Femur (tissue), 1 donor: ENCODE measurements at places on chromosomes 11 and 22.

DNA sequence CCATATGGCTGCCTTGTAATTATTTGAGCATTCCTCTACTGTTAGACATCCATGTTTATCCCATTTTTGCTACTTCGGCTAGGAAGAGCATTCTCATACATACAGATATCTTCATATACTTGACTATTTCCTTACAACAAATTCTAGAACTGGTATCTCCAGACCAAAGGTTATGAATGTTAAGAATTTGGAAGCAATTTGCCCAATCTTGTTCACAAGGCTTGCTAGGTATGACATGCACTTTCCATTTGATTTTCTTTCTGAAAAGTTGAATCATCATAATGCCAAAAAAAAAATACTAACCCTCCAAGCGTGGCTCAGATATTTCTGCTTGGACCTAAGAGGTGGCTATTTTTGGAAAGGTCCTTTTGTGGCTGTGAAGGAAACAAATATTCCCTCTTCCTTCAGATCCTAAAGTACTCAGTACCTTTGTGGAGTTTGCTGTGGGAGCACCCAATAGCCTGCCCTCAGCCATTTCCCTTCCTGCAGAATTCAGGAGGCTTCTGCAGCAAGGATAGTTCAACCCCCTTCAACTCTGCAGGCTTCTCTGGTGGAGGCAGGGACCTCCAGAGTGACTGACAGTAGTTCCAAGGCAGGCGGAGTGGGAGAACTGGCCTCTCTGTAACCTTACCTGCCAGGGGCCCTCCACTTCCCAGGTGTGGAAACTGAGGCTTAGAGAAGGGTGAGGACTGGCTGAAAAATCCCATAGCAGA, 22.0 kb upstream of the CPT1A start:
- DNase-seq, result no peak

GRCh38 chr11:64014356-64014755, 21.4 kb upstream of the FLRT1 start:
- DNase-seq, result no peak

GRCh38 chr11:73949912-73950311, 914 bp upstream of the DNAJB13 start:
- DNase-seq, result no peak

DNA sequence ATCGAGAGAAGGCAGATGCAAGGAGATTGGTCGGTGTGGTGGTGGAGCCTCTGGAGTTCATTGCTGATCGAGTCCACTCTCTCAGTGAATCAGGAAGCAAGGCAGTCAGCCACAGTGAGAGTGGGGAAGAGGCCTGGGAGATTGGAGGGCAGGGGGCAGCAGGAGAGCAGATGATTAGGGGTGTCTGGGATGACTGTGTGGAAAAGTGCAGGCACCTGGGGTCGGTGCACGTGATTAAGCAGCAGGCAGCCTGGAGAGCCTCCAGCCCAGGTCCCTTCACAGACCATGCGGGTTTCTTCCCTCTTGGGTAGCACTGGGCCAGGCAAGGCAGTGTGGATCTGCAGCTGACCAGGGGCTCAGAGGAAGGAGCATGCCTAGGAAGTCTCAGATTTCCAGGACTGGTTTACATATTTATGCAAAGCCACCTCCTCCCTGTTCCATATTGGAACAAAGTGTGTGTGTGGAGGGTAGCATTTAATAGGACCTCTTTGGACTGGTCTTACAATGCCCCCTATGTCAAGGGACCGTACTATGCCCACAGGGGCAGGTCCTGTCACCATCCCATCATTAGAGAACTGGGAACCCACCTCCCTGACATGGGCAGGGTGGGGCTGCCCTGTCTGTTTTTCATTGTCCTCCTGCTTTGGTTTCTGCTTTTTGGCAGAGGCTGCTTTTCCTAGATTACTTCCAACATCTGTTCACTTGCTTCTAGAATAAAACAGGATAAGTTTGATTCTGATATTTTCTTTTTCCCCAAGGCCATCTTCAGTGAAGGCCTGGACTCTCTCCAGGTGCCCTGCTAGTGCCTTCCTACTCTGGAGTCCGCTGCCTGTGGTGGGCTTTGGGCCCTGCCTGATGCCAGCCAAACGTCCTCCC, 14.0 kb upstream of the GDPD5 start:
- no peak for DNase-seq

DNA sequence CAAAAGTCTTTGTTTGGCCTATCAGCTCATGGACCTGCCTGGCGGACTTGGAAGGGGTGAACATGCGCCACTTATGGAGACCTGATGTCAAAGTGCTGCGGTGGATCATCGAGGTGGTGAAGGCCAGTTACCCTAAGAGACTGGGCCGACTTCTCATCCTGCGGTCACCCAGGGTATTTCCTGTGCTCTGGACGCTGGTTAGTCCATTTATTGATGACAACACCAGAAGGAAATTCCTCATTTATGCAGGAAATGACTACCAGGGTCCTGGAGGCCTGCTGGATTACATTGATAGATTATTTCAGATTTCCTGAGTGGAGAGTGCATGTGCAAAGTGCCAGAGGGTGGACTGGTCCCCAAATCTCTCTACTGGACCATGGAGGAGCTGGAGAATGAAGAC, 17.9 kb downstream of the ALKBH3 start:
- no peak for DNase-seq

- DNase-seq, result no peak
Observed at GRCh38 chr11:59859673-59860072, 6.6 kb downstream of the TCN1 start.

DNA sequence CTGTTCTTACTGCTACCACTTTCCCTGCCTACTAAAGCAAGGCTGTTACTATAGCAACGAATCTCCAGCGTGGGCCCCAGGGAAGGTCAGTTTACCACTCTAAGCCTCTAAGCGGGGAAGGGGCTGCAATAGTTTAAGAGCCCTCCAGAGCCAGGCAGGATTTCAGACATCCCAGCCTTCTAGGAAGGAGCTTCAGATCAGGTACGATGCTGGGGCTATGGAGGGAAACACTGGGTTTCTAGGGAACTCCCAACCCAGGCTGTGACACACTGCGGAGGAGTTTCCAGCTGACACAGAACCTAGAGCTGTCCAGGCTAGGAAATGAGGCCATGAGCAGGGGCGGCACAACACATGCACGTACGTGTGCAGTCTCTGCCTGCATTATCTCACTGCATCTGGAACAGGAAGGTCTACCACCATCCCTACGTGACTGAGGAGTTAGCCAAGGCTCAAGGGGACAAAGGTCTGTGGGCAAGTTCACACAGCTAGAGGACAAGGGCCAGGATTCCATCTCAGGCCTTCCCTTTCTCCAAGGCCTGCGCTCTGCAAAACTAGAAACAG, 20.4 kb downstream of the HPS4 start:
- no peak for DNase-seq

DNA sequence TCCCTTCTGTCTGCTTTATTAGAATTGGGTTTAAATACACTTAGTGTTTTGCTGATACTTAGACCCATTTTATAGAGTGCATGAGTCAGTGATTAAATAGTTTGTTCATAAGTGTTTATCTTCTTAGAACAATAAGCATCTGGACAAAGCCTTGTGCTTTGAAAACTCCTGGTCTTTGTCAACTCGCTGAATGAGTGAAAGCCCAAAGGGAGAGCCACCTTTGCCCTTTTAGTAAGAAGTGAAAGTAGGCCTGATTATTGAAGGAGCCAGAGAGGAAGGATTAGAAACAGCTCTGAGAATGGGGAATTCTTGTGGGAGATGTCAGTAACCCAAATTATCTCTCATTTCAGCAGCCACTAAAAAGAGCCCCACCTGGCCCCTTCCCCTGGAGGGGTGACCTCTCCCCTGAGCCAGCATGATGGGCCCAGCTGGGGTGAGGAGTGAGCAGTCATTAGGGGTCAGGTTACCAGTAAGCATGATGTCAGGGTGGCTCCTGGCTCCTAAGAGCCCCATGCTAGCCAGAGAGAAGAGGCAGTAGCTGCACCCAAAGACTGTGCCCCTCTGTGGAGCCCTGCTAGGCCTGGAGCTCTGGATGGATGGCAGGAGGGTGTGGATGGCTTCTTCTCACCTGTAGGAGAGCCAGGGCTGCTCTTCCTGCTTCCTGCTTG, 125.1 kb upstream of the E2F8 start:
- DNase-seq, result no peak

DNA sequence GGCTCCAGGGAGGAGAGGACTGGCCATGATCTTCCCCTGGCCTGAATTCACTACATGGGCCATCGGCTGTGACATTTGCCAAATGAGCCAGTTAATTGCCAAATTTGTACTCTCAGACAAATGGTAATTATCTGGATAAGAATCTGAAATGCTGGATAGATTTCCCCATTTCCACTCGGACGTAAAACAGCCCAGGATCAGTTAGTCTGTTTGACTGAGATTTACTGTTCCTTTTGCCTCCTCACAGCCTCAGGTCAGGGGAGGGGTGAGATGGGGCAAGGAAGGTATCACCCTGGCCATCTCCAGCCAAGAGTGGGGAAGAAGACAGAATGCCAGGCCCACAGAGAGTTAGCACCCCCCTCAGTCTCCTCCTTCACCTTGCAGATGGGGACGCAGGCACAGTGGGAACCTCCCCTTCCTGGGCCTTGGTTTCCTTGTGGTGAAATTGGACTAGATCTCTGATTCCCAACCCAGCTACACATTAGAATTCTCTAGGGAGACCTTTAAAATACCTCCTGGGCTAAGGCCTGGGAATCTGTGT, 5.2 kb downstream of the TRIM29 start:
- peak; percentile 8 for DNase-seq

DNA sequence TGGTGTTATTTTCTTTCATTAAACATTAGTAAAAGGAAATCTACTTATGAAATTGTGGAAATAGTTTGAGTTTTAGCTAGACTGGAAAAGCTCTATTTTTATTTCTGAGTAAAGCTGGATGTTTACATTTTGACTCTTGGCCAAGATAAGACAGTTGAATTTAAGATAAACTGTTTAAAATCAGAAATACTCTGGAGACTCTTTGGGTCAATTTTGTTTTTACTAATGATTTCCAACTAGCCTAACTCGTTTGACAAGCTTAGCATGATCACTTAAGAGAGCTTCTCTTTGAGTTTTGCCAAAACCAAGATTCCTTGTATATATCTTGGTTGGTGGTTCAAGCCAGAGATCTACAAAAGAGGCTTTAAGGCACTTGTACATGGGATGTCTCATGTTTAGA, 724.8 kb upstream of the LUZP2 start:
- no peak for DNase-seq

GRCh38 chr11:134764367-134764766, 352.3 kb upstream of the B3GAT1 start:
- no peak for DNase-seq

DNA sequence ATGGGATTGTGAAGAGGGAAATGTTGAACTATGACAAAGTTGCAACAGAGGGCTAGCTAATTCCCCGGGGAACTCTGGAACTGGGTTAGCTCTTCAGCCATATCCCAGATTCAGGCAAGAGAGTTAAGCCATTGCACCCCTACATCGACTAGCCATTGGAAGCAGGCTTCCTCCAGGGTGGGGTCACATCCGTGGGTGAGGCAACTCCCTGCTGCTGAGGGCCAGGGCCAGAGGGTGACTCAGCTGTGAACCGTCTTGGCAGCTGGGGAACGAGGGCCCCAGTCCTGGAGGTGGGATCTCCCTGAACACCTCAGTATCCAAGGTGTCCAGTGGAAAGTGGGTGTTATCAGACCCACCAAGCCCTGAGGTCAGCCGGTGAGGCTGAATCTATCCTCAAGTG, 41.1 kb downstream of the RPS6KA4 start:
- DNase-seq, result no peak

DNA sequence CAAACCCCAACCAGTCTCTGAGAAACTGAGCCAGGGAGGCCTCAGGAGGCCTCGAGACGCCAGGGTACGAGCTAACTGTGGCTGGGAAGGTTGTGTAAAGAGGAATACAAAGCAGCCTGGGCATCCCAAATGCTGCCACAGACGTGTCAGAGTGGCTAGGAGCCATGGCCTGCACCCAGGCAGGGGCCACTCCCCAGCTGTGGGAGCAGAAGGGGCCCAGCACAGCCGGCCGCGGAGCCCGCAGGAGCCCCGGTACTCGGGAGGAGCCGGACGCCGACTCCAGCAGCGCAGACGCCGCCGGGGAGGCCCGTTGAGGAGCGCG, 349.8 kb upstream of the B3GAT1 start:
- no peak for DNase-seq

DNA sequence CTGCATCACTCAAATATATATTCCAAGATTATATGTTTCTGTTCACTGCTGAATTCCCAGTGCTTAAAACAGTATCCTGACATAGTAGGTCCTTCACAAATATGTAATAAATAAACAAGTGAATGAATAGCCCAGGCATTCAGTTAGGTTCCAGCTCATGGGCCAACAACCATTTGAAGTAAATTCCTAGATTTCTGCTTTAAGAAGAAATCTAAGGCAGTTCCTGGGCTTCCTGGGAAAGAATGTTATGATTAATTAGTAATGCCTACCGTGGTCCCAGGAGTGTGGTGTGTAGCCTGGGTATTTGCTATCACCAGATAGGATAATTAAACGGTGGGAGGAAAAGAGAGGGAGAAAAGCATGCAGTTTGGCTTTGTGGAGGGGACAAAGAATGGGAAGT, 576.8 kb downstream of the SOX6 start:
- DNase-seq, result no peak

- peak; percentile 67 for DNase-seq
Observed at GRCh38 chr22:40178417-40179409, 988 bp downstream of the TNRC6B start.

GRCh38 chr11:16787035-16787742, 48.7 kb downstream of the C11orf58 start:
- no peak for DNase-seq

DNA sequence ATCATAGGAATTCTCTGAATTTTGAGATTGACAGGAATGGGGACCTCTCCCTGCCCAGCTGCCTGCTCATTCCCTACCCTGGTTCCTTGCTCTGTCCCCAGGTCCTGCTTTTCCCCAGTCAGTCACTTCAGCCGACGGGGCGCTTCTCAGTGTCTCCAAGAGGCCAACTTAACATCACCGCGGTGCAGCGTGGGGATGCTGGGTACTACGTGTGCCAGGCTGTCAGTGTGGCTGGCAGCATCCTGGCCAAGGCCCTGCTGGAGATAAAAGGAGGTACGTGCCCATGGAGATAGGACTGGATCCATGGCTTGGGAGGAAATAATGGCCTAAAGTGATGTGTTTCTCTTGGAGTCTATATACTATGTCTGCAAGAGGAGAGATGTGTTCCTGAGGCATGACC, 7.0 kb downstream of the ROBO3 start:
- no peak for DNase-seq

GRCh38 chr11:130913268-130913667, 3.0 kb downstream of the SNX19 start:
- no peak for DNase-seq
